ENCODE measurements at places on chromosomes 4 and X.

DNA sequence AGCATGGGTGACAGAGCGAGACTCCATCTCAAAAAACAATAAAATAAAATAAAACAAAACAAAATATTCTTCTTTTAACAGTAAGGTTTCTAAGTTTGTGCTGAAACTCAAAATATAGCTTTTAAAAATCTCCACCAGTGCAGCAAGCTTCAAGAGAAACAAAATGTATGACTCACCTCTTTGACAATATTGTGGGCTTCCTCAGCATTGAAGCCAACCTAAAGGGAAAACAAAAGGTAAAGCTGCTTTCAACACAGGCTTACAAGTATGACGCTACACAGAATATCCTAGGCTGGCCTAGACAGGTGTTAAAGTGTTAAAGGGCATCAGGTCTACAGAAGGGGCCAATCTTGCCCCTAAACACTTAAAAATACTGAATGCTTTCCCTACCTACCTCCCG is 1.2 kb downstream of the DYNLT3 start:
- no peak for DNase-seq

- no peak for DNase-seq
These were observed 609.7 kb downstream of the TLL1 start for GRCh38 chr4:166482758-166483157.

DNA sequence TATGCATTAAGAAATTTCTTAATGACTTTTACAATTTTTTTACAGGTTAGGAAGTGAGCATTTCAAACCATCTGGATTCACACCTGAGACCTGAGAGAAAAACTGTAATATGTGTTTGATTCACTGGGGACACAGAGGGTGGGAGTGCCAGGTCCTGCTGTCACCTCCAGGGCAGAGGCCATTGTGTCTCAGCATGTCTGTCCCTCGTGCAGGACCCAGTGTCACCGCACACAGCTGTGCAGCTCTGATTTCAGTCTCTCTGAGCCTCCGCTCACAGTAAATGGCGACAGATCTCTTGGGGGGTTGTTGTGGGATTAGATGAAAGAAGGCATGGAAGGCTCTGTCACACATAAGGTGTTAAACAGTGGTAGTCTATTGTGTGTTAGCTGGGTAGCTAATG is 23.0 kb upstream of the CLDN24 start:
- DNase-seq = no peak

GRCh38 chrX:46575991-46576392 is 2.4 kb downstream of the CHST7 start:
- DNase-seq = no peak

- DNase-seq = no peak
These were observed 1049.2 kb upstream of the INTU start for GRCh38 chr4:126583509-126583908.

DNA sequence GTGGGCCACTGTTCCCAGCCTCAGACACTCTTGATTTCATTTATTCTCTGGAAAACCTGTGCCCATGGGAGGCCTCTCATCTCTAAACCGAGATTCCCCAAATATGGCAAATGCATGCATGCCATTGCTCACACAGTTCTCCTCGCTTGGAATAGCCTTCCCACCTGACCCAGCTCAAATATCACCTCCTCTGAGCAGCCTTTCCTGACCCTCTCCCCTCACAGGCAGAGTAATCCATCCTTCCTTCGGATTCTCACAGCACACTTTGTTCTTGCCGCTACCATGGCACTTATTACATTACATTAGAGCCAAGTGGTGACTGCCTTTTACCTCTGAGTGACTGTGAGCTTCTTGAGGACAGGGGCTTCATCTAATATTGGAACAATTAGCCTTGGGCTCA is 209.5 kb downstream of the HS6ST2 start:
- DNase-seq = no peak

DNA sequence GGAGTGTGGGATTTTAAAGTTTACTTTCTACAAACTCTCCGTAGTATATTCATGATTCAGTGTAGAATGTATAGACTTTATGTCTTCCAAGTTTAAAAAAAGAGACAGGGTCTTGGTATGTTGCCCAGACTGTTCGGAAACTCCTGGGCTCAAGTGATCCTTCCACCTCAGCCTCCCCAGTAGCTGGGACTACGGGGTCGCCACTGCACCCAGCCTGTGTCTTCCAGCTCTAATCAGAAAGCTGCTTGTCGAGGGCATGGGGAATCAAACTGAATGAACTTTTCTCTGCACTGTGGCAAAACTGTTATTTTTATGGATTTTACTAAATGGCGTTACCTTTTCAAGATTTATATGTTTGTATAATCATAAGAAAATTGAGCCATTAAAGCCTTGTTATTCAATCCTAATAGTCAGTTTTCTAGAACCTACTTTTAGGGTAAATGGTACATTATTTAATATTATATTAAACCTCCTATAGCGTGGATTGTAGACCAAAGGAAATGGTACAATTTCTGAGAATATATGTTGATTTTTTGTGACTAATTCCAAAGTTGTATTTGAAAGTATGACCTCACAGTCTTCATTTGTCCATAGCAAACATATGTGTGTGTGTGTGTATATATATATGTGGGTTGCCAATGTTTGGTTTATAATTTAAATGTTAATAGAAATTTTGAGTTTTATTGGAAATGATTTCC is 1.1 kb downstream of the BLOC1S4 start:
- DNase-seq = no peak
